Activated CD8-positive, alpha-beta memory T cell treated with anti-CD3 and anti-CD28 coated beads, Interleukin-2, amount 10 ng/mL, durations not matched to agents 7 days and 5 days (primary cell): ENCODE measurements at places on chromosomes 16 and 17. TPM values are rescaled to one million over a fixed set of nuclear protein-coding genes. Genes with fewer than 3 reads are reported as not detected.
A peak's percentile ranks its signal among the peaks of the same experiment; 100 is the strongest.

- DNase-seq, result no peak
Measured at GRCh38 chr17:62110923-62111484, 45.9 kb upstream of the MED13 start.

TOM1L1 gene
- 0.66 TPM for total RNA-seq

SLFN12L gene
- total RNA-seq, result 197 TPM

- DNase-seq, result no peak
Measured at GRCh38 chr16:70684146-70685060, 1.4 kb downstream of the MTSS2 start.

CASKIN2 gene
- 2.3 TPM for total RNA-seq

WIPF2 gene
- total RNA-seq, result 26.1 TPM

- DNase-seq, result no peak
Measured at GRCh38 chr17:34616148-34616547, 36.8 kb downstream of the TMEM132E start.

SOX15 gene
- 0.35 TPM for total RNA-seq

GRCh38 chr16:24273508-24274182, 17.5 kb downstream of the CACNG3 start:
- DNase-seq, result no peak

DNA sequence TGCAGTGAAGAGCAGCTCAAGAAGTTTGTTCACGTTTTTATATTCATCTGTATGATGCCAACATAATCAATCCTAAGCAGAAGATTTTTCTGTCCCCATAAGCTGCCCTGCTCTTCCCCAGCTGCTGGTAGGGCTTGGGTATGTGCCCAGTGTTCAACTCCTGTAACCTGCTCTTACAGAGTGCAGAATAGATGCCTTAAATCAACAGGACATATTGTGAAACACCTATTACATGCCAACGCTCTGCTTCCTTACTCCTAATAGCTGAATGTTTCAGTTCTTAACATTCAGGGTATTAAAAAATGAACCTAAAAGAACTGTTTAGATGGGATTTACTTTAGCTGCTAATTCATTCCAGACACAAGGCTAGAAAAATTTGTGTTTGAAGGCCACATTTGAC, 190.9 kb downstream of the HS3ST3A1 start:
- DNase-seq, result no peak

FDXR gene
- 38.2 TPM for total RNA-seq

DNA sequence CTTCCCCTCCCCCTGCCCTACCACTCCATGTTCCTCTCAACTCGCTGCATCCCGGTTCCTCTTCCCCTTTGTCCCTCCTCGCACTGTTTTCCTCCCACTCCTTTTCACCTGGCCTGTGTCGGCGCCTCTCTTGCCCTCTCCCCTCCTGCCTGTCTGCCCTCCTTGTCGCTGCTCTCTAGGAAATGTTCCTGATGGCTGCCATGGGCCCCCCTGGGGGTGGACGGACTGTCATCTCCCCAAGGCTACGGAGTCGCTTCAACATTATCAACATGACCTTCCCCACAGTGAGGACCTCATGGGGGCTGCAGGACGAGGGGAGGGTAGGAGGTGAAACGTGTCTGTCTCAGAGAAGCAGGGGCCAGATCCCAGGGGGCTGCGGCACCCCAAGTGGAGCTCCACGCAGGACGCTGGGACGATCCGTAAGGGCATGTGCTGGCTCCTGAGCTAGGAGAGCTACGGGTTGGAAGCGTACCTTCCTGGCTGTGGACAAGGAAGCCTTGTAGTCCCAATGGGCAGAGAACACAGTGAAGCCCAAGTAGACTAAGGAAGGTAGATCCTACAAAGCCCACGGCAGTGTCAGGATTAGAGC, 39.8 kb upstream of the KDM6B start:
- no peak for DNase-seq

DNA sequence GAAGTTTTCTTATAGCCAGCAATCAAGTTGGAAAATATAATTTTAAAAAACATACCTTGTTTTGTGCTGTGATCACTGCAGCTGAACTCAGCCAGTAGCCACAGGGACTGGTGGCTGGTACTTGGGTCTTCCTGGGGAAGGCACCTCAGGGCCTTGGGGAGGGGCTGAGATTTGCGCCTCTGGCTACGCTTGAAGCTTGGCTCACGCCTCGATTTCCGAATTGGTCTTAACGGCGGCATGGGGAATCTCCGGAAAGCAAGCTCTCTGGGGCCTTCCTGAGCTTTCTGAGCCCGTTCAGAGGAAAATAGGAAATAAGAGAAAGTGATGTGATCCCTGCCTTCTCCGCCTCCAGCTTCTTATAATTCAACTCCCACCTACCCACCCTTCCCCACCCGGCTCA, 11.3 kb upstream of the USP7 start:
- no peak for DNase-seq

GRCh38 chr17:77872714-77873499, 85.6 kb upstream of the TNRC6C start:
- DNase-seq, result no peak

- no peak for DNase-seq
Measured at GRCh38 chr17:28346746-28347246, 10.5 kb downstream of the POLDIP2 start.

TBX6 gene
- total RNA-seq, result 2.0 TPM

- DNase-seq, result no peak
Measured at GRCh38 chr16:70579648-70580630, 56.3 kb downstream of the SF3B3 start.

DNA sequence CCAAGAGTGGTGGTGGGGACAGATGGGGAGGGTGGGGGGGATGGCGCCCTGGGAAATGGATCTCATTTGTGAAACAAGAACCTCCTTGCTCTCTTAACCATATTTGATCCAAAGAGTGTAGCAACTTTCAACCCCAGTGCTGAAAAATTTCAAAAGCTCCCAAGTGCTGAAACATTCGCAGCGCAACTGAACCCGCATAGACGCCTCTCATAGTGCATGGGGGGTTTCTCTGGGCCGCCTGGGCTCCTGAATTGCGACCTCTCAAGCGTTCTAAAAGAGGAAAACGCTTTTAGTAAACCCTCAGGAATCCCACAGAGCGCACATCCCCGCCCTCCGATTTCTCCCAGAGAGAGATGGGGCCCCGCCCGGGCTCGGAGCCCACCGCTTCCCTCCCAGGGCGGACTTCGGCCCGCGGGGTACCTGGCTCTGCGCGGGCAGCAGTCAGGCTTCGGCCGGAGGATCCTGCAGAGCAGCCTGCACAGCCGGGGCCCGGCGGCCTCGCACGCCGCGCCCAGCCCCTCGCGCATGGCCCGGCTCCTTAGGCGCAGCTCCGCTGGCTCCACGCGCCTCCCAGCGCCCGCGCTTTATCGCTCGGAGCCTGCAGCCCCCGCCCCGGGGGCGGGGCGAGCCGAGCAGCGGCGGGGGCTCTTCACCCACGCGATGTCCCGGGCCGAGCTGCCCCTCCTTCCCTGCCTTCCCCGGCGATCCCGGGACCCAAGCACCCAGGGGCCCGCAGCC, 7.0 kb downstream of the NOS2 start:
- DNase-seq, result no peak

DNA sequence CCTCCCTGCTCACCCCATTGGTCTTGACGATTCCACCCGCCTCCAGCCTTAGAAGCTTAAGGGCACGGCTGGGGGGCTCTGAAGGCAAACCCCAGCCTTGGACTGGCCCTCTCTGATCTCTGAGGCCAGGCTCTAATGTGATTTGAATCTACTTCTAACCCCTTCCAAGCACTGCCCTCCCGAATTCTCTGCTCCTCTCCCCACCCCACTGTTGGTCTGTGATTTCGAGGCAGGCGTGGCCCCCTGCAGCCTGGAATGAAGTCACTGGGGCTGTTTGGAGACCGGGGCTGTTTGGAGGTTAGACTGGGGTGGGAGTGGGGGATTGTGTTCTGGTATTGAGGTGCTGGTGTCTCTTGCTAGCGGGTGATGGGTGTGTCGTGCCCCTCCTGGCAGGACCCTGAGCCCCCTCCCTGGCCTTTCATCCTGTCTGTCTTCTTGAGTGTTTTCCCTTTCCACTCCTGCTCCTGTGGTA, 2.2 kb downstream of the GRB7 start:
- no peak for DNase-seq

DNA sequence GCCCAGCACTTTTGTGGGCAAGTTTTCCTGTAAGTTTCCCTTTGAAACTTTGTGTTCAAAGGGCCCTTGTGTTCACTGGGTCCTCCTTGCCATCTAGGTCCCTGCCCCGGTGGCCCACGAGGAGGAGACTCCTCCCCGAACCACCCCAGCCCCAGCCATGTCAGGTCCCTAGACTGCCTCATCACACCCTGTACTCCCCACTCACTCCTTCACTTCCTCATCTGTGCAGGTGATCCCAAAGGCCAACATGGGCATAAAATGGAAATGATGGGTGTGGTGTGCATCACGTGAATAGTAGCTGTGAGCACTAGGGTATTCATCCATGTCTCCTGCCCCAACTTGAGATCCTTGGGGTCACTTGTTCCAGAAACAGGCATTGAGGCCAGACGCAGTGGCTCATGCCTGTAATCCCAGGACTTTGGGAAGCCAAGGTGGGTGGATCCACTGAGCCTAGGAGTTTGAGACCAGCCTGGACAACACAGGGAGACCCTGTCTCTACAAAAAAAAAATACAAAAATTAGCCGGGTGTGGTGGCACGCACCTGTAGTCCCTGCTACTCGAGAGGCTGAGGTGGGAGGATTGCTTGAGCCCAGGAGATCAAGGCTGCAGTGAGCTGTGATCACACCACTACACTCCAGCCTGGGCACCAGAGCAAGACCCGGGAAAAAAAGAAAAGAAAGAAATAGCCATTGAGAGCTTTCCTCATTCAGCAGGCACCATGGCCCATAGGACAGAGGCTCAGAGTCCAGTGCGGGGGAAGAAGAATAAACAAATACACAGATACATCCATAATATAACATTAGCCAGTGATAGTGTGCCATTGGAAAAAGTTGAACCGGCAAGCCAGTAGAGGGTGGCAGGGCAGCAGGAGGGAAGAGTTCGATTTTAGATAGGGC, 74.5 kb downstream of the KATNIP start:
- no peak for DNase-seq

GRCh38 chr17:43976963-43977837, 23.5 kb upstream of the PYY start:
- DNase-seq, result no peak

WNT9B gene
- not detected for total RNA-seq

GRCh38 chr17:50365165-50365564, 7.8 kb downstream of the MRPL27 start:
- DNase-seq, result no peak

- DNase-seq, result peak; percentile 56
Measured at GRCh38 chr17:75124041-75124818, 7.3 kb downstream of the NT5C start.

- no peak for DNase-seq
Measured at GRCh38 chr17:37283414-37283961, 92.3 kb upstream of the C17orf78 start.

- DNase-seq, result no peak
Measured at GRCh38 chr16:75854152-75854551, 127.9 kb upstream of the CPHXL start.

DNA sequence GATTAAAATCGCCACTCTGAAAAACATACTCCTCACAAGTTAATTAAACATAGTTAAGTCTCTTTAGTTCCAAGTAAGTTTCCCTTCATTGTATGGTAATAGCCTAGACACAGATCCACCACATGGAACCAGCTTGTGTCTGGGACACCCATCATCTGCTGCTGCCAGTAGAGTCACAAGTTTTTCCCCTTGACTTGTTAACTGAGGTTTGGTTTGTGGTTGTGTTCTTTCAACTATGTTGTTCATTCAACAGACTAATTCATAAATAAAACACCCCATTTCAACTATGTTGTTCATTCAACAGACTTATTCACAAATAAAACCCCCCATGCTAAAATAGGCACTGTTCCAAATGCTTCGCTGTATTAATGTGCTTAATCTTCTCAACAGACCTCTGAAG, 24.4 kb downstream of the YWHAE start:
- peak; percentile 47 for DNase-seq

CCDC92B gene
- total RNA-seq, result not detected

DNA sequence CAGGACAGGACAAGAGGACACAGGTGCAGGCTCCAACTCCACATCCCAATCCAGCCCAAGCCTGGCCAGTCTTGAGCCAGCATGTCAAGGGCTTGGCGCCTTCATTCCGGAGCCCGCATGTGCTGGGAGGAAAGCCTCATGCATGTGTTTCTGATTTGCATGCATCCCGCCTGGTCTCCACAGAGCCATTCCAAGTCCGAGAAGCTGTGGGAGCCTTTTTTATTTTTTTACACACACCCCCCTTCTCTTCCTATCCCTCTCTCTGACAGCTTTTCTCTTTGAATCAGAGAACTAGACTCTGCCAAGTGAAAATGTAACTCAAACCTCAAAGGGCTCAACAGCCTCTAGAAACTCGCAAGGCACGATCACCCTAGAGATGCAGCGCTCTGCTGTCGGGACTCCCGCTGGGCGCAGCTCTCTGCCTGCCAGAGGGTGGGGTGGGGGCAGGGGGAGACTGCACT, 45.1 kb downstream of the NOG start:
- DNase-seq, result no peak

DNA sequence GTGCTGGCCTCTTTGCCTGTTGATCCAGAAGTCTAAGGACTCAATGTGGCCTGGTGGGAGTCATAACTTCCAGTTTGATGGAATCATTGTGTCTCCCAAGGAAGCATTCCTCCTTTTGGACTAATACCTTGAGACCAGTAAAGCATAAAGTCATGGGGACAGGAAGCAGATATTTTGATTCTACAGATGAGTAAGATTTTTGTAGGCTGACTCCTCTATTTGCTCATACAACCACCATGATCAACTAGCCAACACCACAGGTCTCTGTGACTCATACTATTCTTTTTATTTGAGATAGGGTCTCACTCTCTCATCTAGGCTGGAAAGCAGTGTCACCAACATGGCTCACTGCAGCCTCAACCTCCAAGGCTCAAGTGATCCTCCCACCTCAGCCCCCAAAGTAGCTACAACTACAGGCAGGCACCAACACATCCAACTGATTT, 6.2 kb downstream of the MT2A start:
- peak; percentile 57 for DNase-seq
